ENCODE measurements at places on chromosomes 12 and 14.

- no peak for DNase-seq
These were observed 336.8 kb downstream of the NAV3 start for GRCh38 chr12:78167510-78167909.

- DNase-seq: no peak
These were observed 215.3 kb downstream of the CEP128 start for GRCh38 chr14:80726211-80726610.

DNA sequence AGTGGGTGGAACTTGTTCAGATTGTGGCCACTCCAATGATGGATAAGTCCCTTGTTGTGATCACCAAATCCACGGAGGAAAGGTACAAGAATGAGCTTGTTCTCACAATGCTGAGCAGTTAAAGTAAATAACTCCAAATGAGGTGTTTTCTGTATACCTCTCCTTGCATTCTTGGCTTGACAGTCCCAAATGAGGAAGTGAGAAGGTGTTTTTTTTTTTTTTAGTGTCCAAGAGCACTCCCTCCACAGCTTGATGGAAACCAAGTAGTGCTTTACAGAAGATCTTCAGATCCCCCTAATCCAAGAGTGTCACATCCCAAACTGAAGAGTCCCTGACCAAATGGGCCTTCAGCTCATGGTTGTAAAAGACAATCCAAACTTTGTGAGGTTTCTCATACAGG, 153.6 kb downstream of the ATP23 start:
- no peak for DNase-seq

GRCh38 chr12:1594006-1594260, 448 bp downstream of the FBXL14 start:
- peak; percentile 86 for DNase-seq

GRCh38 chr12:50621399-50622300, 116.9 kb downstream of the DIP2B start:
- DNase-seq: no peak

DNA sequence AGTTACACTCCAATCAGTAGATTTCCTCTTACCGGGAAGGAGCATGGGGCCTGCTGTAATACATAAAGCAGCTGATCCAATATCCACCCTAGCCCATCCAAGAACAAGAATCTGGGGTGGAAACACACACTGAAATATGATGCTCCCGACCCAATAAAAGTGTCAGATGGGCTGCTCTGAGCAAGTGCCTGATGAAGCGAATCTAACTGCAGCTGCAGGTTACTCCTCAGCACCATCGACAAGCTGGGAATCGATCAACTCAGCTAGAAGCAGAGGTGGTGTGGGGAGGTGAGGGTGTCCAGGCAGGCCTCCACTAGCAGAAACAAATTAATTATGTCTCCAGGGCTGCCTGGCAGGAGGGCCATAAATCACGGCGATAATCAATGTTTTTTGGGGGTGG, 64.0 kb upstream of the WSCD2 start:
- no peak for DNase-seq

- DNase-seq: no peak
These were observed 22.6 kb upstream of the BMP4 start for GRCh38 chr14:53979113-53979681.

DNA sequence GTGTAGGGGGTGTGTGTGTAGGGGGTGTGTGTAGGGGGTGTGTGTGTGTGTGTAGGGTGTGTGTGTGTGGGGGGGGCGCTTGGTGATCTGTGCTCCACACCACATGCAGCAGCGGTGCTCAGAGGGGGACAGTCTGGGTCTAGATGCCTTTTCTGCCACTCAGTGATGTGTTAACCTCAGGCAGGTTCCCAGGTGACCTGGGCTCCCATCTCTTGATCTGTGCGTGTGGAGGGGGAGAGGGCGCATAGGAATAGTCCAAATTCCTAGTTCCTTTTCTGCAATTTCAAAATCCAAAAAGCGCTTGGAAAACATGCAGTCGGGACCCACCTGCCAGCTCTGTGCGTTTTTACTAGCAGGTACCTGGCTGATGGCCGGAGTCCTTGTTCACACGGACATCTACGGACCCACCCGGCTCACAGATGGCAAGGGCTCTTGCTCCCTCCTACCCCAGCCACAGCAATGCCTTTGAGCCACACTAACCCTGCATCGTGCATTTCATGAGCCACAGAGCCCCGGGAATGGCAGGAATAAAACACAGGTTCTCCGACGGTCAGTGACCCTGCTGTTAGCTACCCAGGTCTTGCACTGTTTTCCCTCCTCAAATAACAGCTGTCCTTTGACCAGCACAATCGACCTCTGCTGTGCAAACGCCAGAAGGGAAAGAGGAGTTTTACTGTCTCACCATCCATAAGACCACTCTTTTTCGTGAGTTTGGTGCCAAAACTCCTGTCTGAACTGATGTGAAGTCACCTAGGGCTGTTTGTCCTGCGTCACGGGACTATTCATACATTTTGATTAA, 120.8 kb downstream of the GLT1D1 start:
- DNase-seq: no peak

DNA sequence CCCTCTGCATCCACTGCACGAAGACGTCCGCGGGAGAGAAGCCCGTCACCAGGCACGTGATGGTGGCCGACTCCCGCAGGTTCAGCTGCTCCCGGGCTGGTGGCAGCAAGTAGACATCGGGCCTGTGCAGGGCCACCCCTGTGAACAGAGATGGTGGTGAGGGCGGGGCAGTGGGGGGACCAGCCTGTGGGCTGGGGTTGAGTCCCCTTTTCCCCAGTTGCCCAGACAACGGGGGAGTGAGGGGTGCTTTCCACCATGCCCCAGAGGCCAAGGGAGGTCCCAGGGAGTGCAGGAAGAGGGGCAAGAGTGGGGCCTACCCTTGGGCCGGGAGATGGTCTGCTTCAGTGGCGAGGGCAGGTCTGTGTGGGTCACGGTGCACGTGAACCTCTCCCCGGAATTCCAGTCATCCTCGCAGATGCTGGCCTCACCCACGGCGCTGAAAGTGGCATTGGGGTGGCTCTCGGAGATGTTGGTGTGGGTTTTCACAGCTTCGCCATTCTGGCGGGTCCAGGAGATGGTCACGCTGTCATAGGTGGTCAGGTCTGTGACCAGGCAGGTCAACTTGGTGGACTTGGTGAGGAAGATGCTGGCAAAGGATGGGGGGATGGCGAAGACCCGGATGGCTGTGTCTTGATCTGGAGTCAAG, 328.3 kb downstream of the TMEM121 start:
- DNase-seq: peak; percentile 30

DNA sequence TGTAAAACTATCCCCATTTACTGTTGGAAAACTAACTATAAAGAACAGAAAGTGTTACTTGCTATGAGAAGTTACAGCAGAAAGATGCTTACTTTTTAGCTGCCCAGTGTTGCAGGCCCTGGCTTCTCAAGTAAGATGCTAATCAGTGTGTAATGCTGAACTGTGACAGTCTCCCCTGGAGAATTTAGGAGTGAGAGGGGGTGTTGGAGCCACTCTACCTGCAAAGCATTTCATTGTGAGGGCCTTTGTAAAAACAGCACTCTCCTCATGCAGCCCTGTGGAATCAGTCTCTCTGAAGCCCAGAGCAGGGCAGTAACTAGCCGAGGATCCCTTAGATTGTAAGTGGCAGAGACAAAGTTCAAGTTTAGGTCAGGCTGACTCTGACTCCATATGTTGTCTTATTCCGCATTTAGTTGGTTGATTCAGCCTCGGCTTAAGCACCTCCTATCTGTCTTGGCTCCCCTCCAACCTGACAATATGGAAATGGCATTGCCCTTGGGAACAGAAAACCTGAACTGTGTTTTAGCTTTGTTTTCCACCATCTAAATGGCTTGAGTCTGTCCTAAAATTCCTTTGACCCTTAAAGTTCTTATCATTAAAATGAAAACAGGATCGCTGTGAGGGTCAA, 141.3 kb downstream of the PRKCH start:
- DNase-seq: no peak

- DNase-seq: no peak
These were observed 83.8 kb downstream of the KCNMB4 start for GRCh38 chr12:70449753-70450341.

GRCh38 chr12:59322473-59322872, 273.4 kb upstream of the SLC16A7 start:
- DNase-seq: no peak

DNA sequence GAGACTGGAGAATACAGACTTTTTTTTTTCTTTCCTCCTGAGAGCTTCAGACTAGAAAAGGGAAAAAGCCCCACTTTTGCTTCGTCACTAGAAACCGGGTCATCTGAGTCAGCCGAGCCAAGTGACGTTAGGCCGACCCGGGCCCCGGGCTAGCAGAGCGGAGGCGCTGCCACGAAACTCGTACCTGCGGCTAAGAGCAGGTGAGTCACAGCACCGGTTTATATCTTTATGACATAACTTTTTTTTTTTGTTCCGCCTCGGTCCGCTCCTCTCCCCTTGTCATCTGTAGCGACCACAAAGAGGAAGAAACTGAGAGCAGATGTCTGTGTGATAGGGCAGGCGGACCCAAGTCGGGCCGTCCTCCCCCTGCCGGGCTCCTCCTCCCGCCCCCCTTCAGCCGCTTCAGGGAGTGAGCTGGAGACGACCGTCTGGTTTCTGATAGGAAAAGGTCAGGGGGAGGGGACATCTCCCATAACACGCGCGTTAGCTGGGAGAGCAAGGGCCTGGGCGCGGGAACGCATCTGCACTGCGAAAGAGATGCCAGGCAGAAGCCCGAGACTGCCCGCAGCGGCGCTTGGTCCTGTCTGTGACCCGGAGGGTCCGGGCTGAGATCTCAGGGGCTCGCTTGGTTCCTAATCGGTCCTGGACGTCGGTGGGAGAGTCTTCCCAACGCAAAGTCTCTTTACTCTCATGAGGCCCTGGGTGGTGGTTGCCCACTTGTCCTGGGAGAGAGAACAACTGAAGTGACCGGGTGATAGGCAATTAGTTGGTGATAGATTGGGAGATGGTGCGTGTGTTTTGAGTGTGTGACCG, 586 bp downstream of the TTC6 start:
- DNase-seq: peak; percentile 90

DNA sequence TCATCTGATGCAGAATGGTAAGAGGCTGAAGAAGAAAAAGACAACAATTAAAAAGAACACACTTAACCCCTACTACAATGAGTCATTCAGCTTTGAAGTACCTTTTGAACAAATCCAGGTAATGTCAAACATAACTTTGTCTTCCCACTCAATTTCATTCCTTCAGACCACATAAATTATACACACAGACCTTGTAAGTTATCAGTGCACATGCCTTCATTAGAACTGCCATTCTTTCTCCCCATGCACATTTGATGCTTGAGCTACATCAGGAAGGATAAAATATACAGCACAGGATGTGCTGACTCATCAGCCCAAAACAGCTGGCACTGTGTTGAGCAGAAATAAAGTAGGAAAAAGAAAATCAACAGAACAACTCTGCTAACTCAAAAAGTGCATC, 246.7 kb downstream of the PAWR start:
- DNase-seq: no peak

DNA sequence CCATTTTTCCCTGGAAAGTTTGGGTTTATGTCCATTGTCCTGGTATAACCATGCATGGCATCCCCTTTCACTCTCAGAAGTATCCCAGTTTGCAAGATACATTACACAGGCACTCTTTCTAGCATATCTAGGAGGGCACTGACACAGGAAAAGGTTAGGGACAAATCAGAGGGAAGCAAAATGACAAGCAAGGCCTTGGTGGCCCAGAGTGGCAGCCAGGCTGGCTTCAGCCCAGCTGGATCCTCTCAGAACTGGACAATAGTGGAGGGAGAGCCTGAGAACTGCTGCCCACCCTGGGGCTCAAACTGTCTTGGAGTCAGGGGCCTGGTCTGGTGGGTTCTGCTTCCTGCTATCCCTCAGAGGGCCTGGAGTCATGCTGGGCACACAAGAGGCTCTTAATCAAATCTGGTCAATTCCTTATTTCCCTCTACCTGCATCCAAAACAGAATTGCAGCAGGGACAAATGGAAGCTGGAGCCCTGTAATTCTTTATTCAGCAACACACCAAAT, 2.6 kb downstream of the VDR start:
- DNase-seq: no peak

- DNase-seq: no peak
These were observed 33.3 kb upstream of the PPP1CC start for GRCh38 chr12:110775997-110776396.

DNA sequence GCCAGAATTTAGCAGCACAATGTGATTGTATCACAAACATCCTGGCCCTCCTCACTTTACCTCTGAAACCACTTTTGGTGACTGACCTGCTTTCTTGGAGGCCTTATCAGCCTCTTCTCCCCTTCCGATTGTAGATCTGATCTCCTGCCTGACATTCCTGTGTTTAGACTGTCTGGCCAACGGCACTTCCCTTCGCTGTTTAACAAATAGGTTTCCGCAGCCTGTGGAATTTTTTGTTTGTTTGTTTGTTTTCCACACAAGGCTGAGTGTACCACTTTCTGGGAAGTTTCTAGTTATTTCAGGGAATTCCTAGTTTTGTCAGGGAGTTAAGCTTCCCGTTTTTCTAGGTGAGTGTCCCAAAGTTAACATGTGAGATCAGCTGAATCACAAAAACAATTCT, 65.9 kb upstream of the CDKN3 start:
- no peak for DNase-seq

DNA sequence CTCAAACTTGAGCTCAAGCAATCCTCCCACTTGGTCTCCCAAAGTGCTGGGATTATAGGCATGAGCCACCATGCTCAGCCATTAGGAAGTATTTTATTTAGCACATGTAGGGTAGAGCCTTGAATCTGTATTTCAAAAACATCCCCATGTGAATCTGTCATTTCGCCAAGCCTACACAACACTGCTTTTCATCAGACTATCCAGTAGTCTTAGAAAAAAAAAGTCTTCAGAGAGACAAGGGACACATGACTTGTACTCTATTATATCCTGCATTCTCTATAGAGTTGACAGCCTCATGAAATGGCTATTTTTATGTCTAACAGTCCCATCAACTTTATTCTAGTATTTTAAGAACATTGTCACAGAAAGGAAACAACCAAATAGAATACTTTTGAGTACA, 35.4 kb downstream of the TM7SF3 start:
- DNase-seq: no peak

DNA sequence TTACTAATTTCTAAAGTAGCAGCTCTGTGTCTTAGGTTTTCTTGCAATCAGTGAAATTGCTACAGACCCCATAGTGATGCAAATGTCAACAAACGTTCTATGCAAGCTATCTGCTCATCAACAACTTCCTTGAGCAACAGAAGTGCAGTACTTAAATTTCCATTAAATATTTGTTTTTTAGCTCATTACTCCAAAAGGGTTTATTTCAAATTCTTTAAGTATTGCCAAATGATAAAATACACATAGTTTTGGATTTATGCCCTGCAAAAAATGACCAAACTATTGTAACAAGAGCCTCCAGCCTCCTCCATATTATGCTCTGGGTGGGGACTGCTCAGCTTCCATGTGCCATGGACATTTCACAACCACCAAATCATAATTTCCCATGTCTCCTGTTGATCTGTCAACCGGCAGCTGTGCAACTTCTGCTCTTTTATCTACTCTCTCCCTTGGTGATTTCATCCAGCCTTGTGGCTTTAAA, 4.4 kb downstream of the BDKRB1 start:
- DNase-seq: no peak

GRCh38 chr14:100010679-100011078, 54.5 kb upstream of the EVL start:
- DNase-seq: no peak

GRCh38 chr12:78645956-78646355, 218.6 kb upstream of the SYT1 start:
- DNase-seq: no peak

GRCh38 chr12:115920395-115921183, 356.9 kb downstream of the MED13L start:
- DNase-seq: no peak

GRCh38 chr14:34051966-34052657, 101.2 kb upstream of the EGLN3 start:
- DNase-seq: no peak

- peak; percentile 70 for DNase-seq
These were observed 7.6 kb upstream of the NGB start for GRCh38 chr14:77278461-77279230.
